ENCODE measurements at places on chromosomes 5 and 9.

GRCh38 chr5:164577201-164577600, 1071.8 kb downstream of the MAT2B start:
- DNase-seq, result no peak

DNA sequence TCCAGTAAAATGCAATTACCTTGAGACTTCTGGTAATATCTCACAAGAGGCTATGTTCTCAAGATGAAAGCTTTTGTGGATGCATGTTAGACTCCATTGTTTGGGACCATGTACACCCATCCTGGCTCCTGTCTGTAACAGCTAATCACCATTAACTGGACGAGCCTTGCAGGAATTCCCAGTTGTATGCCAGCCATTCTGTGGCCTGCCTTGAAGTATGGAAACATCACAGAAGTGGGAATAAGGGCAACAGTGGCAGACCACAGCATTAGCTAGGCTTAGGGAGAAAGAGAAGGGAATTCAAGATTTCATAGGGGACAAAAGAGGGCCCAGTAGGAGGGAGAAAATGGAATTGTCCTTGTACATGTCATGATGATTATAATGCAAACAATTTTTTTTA, 79.0 kb downstream of the RORB start:
- DNase-seq, result no peak

- DNase-seq, result no peak
Observed at GRCh38 chr5:78760366-78760765, 111.8 kb upstream of the LHFPL2 start.

DNA sequence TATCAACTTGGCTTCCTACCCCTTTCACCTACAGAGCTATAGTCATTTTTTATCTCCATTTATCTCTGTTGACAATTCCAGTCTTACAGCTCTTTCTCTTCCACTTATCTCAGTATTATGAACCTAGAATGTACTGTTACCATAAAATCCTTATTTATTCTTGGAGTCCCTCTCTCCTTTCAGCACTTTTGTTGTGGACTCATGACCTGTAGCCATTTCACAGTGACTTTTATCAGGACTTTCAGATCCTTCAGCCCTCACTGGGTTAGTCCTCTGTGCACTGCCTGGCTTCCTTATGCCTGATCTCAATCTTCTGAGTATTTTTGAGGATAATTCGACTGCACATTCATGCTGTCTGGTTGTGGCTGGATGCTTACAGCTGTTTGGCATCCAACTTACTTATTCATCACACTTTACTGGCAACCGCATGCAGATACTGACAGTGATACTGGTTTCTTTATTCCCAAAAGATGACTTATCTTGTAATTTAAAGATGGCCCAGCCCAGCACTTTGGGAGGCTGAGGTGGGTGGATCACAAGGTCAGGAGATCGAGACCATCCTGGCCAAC, 293.3 kb downstream of the MAN2A1 start:
- DNase-seq, result no peak

DNA sequence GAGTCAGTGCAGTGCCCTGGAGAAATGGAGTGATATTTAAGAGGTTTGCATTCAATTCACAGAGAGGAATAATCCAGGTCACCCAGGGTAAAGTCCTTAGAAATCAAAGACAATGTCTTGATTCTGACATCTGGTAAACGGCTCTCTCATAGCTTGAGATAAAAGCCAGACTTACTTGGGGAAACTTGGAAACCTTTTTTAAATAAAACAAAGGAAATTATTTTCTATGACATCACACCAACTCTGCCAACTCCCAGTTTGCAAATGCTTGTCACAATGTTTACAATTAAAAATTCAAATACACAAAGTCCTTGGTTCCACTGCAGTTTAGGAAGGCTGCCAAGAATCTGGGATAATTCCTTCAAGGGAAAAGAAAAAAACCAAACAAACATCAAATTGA, 255.1 kb upstream of the NREP start:
- DNase-seq, result no peak

DNA sequence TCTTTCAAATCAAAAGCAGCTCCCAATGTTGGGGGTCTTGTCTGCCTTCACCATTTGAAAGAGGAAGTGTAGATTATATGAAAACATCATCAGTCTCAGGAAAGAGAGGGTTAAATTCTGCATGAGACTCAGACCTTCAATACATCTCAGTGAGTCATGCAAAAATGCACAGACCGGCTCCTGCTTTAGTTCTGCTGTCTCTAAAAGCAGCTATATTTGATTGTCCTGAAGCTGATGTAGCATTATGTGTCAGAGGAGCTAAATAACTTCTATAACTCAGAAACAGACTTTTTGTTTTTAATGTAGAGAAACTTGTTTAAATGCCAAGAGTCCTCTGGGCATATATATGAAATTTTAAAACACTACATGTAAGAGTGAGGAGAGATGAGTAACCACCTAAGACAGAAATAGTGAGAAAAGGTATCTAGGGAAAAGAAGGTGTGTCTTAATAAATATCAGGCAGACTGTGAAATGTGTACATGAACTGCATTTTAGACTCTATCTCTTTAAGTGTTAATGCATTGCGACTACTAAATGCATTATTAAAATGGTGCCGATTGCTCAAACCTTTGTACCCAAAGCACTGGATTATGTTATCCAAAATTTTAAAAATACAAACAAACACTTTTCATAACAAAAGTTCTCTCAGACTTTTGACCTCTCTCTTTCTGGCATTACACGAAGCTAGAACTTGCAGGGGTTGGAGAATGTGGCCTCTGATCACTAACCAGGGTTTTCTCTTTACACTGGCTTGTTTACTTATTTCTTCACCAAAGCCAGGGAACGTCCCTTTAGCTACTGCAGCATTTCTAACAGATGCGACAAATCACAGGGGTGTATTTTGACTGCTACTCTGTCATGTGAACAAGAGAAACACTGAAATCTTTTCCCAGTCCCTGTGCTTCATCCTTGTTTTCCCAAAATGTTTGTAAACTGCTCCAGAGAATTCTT, 302.3 kb downstream of the ARL15 start:
- DNase-seq, result no peak

- DNase-seq, result no peak
Observed at GRCh38 chr5:37568893-37569292, 189.8 kb downstream of the WDR70 start.

Measured in spinal cord (tissue), 10 donors.